ENCODE measurements at places on chromosomes 12 and 14.

DNA sequence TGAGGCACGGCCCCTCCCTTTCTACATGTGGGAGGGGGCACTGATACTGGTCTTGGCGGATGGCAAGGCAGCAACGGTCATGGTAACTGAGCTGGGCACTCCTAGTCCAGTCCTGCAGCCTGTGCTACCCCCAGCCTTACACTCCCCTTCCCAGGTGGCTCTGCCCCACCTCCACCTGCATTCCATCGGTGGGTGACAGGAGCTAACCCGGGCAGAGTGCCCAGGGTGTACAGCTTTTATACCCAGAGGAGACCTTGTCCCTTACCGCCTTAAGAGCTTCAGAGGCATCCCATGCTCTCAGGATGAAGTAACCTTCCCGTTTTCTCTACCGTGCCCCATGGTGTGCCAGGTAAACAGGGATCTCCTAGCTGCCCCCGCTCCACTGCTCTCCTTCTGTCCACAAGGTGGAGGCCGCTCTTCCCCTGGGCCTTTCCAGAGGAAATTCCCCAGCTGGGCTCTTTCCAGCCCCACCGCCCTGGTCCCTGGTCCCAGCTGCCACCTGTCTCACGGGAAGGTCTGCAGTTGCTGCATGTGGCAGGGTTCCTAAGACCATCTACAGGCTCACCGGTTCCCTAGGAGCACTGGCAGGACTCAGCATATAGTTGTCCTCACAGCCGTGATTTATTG, 20.5 kb downstream of the BRI3BP start:
- H3K36me3 ChIP-seq, result peaks cover 25% of the 10 kb centered on the region
- no peaks in the 10 kb centered on the region for H3K27me3 ChIP-seq
- no peak overlapping the region for H3K27ac ChIP-seq
- DNase-seq, result no peak
- H3K4me1 ChIP-seq, result no peaks in the 10 kb centered on the region

DNA sequence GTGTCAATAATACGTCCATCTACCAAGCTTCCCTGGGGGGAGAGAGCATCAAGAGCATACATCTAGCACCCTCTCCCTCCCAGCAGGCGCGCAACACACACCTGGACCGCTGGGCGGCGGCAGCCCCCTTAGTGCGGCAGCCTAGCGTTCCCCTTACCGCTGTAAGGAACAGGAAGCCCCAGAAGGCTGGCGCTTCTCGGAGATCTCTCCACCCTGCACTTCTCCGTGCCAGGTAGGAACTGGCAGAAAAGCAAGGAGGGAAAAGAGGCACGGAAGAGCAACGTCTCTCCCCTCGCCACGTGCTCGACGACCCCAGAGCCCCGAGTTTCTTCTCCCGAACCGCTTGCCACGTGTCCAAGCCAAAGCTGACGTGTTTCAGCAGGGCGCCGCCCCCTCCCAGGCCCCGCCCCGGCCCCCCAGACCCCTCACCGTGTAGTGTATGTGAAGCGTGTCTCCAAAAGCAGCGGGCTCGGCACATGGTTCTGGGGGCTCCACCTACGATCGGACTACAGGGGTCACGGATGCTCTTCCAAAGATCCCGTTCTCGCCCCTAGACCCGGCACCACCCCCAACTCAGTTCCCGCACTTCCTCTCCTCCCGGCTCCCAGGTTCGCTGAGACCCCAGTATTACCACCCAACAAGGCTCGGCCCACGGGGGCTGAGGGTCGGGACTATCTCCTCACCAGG, 532 bp downstream of the FKBP11 start:
- peak overlapping the region; percentile 95 for H3K27ac ChIP-seq
- no peaks in the 10 kb centered on the region for H3K27me3 ChIP-seq
- peak; percentile 83 for DNase-seq
- H3K4me3 ChIP-seq, result peak overlapping the region; percentile 92

DNA sequence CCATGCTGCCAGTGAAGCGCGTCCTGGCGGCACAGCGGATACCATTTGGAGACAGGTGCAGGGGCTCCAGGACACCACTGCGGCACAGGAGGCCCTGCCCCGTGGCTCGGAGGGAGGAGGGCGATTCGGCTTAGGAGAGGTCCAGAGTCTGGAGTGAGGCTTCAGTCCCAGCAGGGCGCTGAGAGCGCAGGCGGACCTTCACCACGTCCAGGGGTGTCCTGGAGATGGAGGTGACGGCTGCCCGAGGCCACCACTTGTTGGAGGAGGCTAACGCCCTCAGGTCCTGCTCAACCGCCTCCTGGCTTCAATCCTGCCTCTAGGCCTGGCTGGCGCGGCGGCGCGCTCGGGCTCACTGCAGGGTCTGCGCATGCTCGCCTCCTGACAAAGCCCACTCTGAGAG, 45.7 kb downstream of the EIF2S3B start:
- DNase-seq, result no peak
- no peaks in the 10 kb centered on the region for H3K27me3 ChIP-seq
- peaks cover 41% of the 10 kb centered on the region for H3K36me3 ChIP-seq
- no peak overlapping the region for H3K27ac ChIP-seq
- H3K4me1 ChIP-seq, result peaks cover 31% of the 10 kb centered on the region
- H3K4me3 ChIP-seq, result no peak overlapping the region

DNA sequence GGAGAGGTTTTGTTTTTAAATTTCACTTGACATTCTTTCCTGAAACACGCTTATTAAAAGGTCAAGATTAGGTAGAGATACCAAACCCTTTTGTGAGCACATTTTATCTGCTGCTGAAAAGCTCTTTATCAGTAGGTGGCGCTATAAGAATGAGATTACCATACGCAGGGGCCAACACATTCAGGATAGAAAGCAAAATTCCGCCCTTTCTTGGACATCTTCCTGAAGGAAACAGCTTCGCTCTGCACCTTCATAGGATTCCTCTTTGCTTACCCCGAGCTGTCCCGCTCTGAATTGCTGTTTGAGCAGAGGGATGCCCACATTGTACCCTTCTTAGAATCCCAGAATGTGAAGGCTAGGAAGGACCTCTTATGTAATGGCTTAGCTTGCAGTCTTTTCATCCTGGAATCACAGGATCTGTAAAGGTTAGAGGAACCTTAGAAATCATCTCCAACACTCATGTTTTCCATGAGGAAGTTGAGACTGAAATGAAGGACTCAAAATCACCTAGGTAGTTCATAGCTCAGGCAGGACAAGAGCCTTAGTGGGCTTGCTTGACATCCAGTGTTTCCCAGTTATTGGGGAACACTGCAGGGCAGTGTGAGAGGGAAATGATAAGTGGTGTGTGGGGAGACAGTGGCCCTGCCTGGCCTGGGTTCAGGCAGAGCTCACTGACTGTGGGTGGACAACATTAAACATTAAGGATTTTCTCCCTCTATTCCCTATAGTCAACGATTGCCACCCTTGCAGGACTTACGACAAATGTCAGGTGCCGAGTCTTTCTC, 38.7 kb upstream of the CRY1 start:
- no peak overlapping the region for H3K4me3 ChIP-seq
- H3K4me1 ChIP-seq, result peaks cover 7% of the 10 kb centered on the region
- no peak overlapping the region for H3K27ac ChIP-seq
- H3K36me3 ChIP-seq, result no peaks in the 10 kb centered on the region
- peak; percentile 40 for DNase-seq

DNA sequence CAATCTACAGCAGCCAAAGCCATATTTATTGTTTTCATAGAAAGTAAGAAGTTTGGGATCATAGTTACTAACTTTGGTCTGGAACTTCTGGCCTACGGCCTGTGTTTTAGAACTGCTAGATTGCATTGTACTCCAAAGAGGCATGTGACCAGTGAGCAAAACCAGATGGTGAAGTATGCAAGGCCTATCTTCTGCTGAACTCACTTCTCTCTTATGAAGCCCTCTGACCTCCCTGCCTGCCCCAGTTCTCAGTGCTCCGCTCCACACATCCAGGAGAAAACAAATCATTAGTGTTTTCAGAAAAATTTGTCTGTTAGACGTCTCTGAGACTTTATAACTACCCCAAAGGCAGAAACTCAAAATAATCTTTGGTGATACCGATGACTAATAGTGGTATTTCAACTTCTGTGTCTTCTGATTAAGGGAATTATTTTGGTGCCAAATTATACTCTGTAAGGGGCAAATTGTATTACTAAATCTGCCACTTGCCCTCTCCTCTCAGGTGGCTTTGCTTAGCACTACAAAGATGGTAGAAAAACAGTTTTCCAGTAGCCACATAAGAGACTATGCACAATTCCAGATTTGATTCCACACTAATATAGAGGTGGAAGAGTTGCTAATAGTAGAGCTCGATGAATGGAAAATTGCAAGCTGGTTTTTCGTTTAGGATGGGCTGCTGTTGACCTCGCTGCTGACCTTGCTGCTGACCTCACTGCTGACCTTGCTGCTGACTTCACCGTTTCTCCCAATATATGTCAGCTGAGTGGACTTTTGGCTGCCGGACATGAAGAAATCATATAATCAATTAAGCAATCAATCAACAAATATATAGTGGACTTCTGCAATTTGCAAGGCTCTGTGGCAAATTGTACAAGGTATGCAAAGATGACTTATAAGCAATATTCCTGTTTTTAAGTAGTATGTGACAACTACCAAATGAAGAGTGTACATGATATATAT, 147.5 kb downstream of the KITLG start:
- DNase-seq, result no peak
- H3K36me3 ChIP-seq, result no peaks in the 10 kb centered on the region
- H3K4me1 ChIP-seq, result peaks cover 3% of the 10 kb centered on the region
- no peak overlapping the region for H3K27ac ChIP-seq
- no peaks in the 10 kb centered on the region for H3K27me3 ChIP-seq

- H3K27ac ChIP-seq, result no peak overlapping the region
- H3K36me3 ChIP-seq, result no peaks in the 10 kb centered on the region
- no peak overlapping the region for H3K4me3 ChIP-seq
- H3K4me1 ChIP-seq, result peaks cover 5% of the 10 kb centered on the region
Measured at GRCh38 chr12:27868139-27868538, 88.1 kb upstream of the MANSC4 start.

DNA sequence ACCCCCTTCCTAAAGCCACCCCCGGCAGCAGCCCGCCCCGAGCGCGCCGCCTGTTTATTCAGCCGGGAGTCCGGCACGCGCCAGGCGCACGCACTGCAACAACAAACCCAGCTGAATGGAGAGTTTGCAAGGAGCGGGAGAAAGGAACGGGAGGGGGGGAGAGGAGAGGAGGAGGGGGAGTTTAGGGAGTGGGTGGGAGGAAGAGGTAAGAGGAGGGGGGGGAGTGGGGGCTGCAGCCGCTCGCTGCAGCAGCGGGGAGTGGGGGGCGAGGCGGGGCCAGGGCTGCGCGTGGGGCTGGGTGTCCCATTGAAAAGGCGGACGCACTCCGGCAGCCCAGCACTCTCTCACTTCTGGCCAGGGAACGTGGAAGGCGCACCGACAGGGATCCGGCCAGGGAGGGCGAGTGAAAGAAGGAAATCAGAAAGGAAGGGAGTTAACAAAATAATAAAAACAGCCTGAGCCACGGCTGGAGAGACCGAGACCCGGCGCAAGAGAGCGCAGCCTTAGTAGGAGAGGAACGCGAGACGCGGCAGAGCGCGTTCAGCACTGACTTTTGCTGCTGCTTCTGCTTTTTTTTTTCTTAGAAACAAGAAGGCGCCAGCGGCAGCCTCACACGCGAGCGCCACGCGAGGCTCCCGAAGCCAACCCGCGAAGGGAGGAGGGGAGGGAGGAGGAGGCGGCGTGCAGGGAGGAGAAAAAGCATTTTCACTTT, at the start of gene ASCL1:
Gene ASCL1, plus strand, starts transcription at position 336 of the 712 bp plus-strand sequence. CDS start 571 bp downstream, outside the sequence.
- peaks cover 1% of the 10 kb centered on the region for H3K36me3 ChIP-seq
- H3K4me1 ChIP-seq, result peaks cover 37% of the 10 kb centered on the region
- H3K4me3 ChIP-seq, result peak within 1 kb of the TSS; percentile 55
- peaks cover 84% of the 10 kb centered on the region for H3K27me3 ChIP-seq

DNA sequence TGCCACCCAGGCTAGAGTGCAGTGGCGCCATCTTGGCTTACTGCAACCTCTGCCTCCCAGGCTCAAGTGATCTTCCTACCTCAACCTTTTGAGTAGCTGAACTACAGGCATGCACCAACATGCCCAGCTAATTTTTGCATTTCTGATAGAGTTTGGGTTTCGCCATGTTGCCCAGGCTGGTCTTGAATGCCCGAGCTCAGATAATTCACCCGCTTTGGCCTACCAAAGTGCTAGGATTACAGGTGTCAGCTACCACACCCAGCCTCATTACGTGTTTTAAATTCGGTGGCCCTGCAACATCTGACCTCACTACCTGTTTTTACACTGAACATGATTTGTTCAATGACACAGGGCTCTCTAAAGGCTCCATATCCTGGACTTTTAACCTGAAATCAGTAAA, 22.9 kb upstream of the RDH16 start:
- no peak overlapping the region for H3K27ac ChIP-seq
- no peaks in the 10 kb centered on the region for H3K27me3 ChIP-seq
- no peaks in the 10 kb centered on the region for H3K4me1 ChIP-seq
- H3K4me3 ChIP-seq, result no peak overlapping the region

DNA sequence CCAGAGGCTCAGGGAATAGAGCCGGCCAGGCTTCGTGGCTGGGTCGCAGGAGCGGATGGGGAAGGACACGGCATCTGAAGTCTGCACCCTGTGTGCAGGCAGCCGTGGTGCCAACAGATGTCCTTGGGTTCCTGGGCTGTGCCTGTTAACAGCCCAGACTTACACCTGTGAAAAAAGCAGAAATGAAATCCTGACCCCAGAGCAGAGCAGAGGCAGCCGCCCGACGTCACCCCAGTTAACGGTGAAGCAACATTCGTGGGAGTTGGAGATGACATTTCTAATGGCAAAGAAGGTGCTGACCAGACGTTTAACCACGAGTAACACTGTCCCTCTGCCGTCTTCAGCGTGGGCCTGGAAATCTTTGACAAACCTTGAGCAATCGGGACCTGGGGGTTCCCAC, 200.3 kb upstream of the DIO3 start:
- H3K27ac ChIP-seq, result no peak overlapping the region
- peaks cover 18% of the 10 kb centered on the region for H3K27me3 ChIP-seq
- no peaks in the 10 kb centered on the region for H3K36me3 ChIP-seq
- no peak overlapping the region for H3K4me3 ChIP-seq

DNA sequence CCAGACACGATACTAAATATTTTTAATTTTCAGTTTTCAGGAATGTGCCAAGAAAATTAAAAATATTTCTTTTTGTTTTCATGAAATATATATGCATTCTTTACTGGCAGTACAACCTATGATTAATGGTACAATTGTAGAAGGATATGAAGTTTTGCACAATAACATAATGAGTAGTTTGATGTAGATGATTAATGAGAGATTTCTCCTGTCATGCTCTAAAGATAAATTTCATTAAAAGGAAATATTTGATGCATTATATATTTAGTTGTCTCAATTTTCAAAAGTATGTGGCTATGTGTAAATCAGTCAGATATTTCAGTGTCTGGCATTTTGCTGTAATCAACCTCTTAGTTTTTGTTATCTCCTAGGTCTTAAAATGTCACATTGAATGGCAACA, 940.2 kb upstream of the MDGA2 start:
- no peak overlapping the region for H3K27ac ChIP-seq
- DNase-seq, result no peak
- no peaks in the 10 kb centered on the region for H3K4me1 ChIP-seq
- no peak overlapping the region for H3K4me3 ChIP-seq
- no peaks in the 10 kb centered on the region for H3K36me3 ChIP-seq

All from activated CD8-positive, alpha-beta memory T cell treated with anti-CD3 and anti-CD28 coated beads, Interleukin-2, amount 10 ng/mL, durations not matched to agents 7 days and 5 days (primary cell).